ENCODE measurements at places on chromosomes 7 and 10.

GRCh38 chr7:26709210-26709990 lies 155.0 kb downstream of the SKAP2 start:
- no peak for DNase-seq

- DNase-seq: no peak
Observed at GRCh38 chr10:55742487-55742886, 618.6 kb downstream of the ZWINT start.

- DNase-seq: peak; percentile 56
Observed at GRCh38 chr10:88616250-88616977, 29.9 kb downstream of the LIPJ start.

DNA sequence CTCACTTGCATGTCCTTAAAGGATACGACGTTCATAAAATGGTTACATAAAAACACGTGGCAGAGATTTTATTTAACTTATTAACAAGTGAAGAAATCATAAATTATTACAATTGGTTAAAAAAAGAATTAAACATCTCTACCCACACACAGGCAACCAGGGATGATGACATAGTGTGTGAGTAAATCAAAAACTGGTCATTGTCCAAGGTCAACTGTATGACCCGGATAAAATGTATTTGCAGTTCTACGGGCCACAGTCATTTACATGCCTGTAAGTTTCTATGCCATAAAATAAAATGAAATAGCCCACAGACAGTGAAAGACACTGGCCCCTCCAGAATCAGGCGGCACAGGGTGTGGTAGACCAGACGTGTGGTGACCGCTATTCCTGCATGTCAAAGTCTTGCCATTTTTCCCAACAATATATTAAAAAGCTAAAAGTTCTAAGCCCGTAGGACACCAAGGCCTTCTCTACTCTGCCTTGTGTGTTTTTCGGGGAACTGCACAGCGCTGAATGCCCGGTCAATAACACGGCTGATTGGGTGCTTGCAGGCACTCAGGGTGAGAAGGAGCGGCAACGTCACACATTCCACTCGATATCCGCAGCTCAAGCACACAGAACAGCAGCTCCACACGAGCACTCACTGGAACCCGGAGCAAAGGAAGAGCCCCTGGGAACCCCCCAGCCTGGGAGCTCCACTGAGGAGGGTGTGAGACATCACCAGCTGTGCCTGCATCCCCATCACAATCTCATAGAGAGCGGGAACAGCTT lies 143.3 kb upstream of the PPP2R2D start:
- no peak for DNase-seq

GRCh38 chr10:12606461-12606860 lies 257.1 kb downstream of the CAMK1D start:
- DNase-seq: no peak

GRCh38 chr7:150620061-150620460 lies 12.1 kb downstream of the GIMAP6 start:
- no peak for DNase-seq

- no peak for DNase-seq
Observed at GRCh38 chr7:68914006-68914405, 684.3 kb upstream of the AUTS2 start.

DNA sequence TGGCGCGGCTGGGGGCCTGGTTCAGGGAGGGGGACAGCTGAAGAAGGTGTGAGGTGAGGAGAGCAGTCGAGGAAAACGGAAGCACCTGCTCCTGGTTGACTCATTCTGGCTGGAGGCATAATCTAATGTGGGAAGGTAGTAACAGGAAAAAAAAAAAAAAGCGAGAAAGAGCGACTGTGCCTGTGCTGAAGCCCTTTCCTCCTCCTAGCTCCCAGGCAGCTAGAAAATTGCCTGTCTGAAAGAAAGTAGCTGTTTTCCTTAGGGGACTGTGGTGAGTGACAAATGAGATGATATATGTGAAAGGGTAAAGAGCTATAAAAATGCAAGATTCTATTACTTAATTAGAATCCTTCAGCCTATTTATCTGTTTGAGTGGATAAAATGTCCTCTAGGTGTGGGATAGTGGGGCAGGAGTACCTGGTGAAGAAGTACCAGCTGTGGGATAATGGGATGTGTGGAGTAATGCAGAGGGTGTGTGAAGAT lies 4.9 kb upstream of the MEST start:
- DNase-seq: no peak

DNA sequence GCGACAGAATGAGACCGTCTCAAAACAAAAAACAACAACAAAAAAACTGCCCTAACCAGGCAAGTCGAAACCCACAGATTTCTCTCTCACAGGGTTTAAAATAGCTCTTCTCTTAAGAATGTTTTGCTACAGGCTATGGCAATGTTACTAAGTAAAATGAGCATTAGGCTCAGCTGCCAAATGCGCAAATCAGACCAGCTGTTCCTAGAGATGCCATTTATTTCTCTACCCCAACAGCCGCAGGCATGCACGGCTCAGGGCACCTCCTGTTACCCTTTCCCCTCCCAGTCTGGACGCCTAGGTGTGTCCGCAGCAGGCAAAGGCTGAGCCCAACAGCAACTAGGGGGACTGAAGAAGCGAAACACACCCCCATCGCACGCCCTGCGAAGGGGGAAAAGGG lies 168.3 kb upstream of the MBL2 start:
- DNase-seq: no peak

DNA sequence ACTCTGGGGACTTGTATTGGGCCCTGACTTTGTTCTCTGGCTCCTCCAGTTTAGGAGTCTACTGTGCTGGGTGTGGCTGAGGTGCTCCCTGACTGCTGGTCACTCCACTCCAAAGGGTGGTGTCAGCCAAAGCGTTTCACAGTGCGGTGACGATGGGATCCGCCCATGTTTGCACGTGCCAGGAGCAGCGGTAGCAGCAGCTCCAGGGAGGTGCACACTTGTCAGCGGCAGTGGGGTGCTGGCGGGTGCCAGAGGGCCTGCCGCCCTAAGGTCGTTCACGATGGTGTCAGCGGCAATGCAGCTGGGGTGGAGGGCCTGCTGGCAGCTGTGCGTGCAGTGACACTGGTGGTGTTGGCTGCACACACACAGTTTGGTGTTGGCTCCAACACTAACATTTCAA lies 268.5 kb upstream of the AKR1E2 start:
- DNase-seq: no peak

- no peak for DNase-seq
Observed at GRCh38 chr7:17311952-17312351, 13.5 kb downstream of the AHR start.

DNA sequence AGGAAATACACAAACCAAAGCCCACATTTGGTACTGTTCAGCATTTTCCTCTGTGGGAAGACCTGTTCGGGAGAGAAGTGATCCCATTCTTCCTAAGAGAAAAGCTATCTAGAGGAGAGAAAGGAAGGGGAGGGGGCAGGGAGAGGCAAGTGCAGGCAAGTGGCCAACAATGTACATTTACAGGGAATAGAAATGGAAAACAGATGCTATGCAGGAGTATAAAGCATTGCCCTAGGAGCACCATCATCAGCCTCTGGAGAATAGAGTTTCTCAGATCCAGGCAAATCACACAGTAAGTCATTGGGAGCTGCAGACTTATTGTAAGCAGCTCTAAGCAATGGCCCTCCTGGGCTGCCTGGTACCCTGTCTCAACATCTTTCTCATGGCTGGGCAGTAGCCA lies 424.4 kb upstream of the AUTS2 start:
- no peak for DNase-seq

DNA sequence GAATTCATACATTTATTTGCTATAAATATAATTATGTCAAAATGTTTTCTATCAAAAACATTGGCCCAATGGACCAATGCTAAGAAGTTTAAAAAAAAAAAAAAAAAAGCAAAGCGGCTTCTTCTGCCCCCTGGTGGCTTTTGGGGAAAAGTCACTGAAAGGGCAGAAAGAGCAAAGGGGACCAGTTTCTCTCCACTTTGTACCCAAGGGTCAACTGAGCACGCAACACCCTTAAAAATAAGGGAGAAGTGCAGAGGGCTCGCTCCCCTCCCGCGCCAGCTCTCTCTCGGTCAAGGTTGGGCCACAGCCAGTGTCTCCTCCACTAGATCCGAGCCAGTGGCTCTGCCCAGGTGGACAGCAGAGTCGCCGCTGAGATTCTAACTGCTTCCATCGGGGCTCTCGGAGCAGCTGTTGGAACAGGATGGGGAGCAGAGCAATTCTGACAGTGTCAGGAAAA lies 136.4 kb upstream of the FGFR2 start:
- DNase-seq: no peak

- DNase-seq: no peak
Observed at GRCh38 chr10:119273413-119273812, 66.0 kb downstream of the GRK5 start.

GRCh38 chr7:74269757-74270277 lies 15.6 kb upstream of the RFC2 start:
- DNase-seq: peak; percentile 73

GRCh38 chr7:158021836-158022235 lies 565.8 kb downstream of the PTPRN2 start:
- DNase-seq: peak; percentile 46

DNA sequence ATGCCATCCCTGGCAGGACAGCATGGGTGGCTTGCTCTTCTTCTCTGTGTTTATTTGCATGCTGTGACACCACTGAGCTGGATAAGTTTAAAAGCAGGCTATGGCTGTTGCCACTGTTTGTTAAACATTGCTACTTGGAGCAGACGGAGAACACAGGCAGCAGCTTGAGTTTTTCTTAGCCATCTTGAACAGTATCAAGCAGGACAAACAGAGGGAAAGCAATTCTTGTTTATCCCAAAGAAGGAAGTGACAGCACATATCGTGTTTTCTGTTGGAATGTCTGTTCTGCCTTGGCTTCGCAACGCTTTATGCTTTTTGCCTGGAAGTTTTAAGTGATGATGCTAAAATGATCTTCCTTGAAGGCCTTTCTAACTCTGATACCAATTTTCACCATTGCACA lies 73.8 kb downstream of the MKX start:
- DNase-seq: no peak

DNA sequence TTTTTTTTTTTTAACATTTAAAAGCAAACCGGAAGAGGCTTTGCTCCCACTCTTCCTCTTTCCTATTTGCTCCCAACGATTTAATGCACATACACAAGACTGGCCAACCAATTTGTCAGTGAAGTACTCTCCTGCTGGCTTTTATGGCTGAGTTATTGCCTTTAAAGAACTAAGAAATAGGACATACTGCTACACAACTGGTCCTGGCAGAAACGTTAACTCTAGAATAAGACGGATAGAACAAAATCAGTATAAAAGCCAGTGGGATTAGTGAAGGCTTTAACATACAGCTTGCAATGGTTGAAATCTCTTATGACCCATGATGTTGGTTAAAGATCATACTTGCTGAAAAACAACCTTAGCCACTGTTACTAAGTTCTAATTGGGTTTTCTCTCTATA lies 47.2 kb downstream of the PDE1C start:
- DNase-seq: no peak

- no peak for DNase-seq
Observed at GRCh38 chr7:43750016-43750887, 8.2 kb upstream of the BLVRA start.

- DNase-seq: no peak
Observed at GRCh38 chr7:154853063-154853726, 149.7 kb downstream of the PAXIP1 start.

DNA sequence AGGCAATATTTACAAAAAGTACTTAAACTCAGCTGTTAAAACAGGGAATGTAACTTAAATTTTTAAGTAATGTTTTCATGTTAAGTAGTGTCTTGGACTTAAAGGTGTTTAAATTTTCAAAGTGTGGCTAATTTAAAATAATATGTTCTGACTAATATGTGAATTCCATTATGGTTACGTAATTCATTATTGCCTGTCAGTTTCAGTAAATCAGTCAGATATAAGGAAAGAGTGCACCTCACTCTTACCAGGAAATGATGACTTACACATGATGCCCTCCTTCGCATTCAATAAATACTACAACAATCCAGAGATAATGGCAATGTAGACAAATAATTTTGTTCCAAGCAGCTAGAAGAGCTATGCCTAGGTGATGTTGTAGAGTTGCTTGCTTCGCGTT lies 69.0 kb upstream of the WNT16 start:
- no peak for DNase-seq

DNA sequence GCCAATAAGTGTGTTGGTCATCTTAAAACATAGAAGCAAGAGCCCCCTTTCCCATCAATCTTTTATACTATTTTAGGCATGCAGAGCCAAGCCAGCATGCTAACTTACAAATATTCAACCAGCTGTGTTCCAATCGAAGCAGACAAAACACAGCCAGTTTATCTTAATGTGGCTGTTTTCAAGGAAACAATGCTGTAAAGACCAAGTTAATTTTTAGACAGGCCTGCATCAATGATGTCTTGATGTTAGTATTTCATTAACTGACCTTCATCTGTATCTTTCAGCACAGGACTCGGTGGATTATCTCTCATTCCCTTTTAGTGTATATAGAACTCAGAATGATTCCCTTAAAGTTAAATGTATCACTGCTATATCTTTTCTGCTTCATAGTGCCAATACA lies 262.0 kb upstream of the ZWINT start:
- DNase-seq: no peak

- DNase-seq: no peak
Observed at GRCh38 chr10:121322776-121323175, 275.5 kb downstream of the FGFR2 start.

- DNase-seq: no peak
Observed at GRCh38 chr10:50788951-50789945, 49.5 kb downstream of the ASAH2B start.

GRCh38 chr10:114477285-114477684 lies 73.0 kb upstream of the AFAP1L2 start:
- no peak for DNase-seq

GRCh38 chr7:117876761-117877160 lies 3.5 kb upstream of the CTTNBP2 start:
- DNase-seq: no peak

GRCh38 chr10:71735709-71736569 lies 16.4 kb upstream of the C10orf105 start:
- no peak for DNase-seq

GRCh38 chr10:1465418-1465911 lies 271.9 kb downstream of the ADARB2 start:
- DNase-seq: peak; percentile 55

- DNase-seq: no peak
Observed at GRCh38 chr10:54622017-54622416, 179.0 kb downstream of the PCDH15 start.

GRCh38 chr7:25881317-25882037 lies 270.5 kb upstream of the NFE2L3 start:
- DNase-seq: no peak

- DNase-seq: peak; percentile 19
Observed at GRCh38 chr10:117500456-117500855, 42.1 kb upstream of the EMX2 start.

GRCh38 chr7:118140468-118140867 lies 43.5 kb upstream of the LSM8 start:
- DNase-seq: no peak

- peak; percentile 29 for DNase-seq
Observed at GRCh38 chr10:5565205-5565545, 40.4 kb downstream of the CALML3 start.

DNA sequence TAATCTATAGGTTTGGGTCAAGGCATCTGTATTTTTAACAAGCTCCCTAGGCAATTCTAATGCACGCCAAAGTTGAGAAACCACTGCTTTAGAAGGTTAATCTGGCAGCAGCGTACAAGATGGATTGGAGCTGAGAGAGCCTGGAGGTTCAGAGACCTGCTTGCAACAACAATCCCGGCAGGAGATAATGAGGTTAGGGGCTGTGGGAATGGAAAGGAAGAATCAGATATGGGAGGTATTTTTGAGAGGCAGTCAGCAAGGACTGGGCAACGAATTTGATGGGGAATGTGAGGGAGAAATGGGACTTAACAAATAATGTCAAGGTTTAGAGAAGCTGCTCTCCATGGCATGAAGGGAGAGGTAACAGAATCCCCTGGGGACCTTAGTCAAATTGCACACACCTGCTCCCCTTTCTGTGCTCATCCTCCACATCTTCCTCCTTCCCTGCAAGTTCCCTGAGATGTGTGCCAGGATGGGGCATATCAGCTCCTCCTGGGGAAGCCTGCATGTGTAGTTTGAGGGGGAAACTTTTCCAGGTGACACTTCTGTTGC lies 731.0 kb upstream of the GALNT17 start:
- DNase-seq: no peak

Measured in upper lobe of right lung (tissue), 1 donor.